ENCODE measurements at places on chromosomes 13 and 19.

DNA sequence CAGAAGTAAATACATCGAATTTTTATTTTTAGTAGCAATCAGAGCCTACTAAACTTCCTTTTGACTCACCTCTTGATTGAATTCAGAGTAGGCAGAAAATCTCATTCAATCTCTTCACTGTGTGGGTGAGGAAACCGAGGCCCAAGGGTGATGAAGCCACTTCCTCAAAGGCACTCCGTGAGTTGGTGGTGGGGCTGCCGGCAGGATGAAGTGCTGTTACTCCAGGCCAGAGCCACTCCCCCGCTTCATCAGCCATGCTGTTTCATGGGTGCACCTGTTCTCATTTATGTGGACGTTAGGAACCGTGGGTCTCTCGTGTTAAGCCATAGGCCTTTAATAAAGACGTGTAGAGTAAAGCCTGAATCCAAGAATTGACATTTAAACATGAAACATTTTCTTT lies 13.2 kb downstream of the ING1 start:
- no peak for DNase-seq

GRCh38 chr13:41054212-41054877 lies 7.0 kb upstream of the WBP4 start:
- DNase-seq = no peak

DNA sequence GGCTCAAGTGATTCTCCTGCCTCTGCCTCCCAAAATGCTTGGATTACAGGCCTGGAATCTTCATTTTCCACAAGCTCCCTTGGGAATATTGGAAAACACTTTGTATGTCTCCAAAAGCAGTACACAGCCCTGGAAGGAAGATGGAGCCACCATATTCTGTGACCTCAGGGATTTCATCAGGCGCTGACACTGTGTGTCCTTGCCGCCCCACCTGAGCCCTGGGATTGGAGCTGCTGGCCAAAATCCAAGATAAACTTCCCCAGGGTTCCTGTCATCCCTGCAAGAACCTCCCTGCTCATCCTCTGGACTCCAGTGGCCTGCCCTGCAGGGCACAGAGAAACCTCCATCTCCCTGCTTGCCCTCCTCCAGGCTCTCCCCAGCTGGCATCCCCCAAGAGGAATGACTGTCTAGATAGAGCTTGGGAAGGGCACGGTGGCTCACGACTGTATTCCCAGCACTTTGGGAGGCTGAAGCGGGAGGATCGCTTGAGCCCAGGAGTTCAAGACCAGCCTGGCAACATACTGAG lies 1.3 kb upstream of the GNG7 start:
- no peak for DNase-seq

DNA sequence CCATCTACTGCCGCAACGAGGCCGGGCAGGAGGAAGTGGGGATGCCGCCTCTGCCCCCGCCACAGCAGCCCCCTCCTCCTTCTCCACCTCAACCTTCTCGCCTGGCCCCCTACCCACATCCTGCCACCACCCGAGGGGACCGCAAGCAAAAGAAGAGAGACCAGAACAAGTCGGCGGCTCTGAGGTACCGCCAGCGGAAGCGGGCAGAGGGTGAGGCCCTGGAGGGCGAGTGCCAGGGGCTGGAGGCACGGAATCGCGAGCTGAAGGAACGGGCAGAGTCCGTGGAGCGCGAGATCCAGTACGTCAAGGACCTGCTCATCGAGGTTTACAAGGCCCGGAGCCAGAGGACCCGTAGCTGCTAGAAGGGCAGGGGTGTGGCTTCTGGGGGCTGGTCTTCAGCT lies 3.4 kb upstream of the NUP62 start:
- DNase-seq = no peak

DNA sequence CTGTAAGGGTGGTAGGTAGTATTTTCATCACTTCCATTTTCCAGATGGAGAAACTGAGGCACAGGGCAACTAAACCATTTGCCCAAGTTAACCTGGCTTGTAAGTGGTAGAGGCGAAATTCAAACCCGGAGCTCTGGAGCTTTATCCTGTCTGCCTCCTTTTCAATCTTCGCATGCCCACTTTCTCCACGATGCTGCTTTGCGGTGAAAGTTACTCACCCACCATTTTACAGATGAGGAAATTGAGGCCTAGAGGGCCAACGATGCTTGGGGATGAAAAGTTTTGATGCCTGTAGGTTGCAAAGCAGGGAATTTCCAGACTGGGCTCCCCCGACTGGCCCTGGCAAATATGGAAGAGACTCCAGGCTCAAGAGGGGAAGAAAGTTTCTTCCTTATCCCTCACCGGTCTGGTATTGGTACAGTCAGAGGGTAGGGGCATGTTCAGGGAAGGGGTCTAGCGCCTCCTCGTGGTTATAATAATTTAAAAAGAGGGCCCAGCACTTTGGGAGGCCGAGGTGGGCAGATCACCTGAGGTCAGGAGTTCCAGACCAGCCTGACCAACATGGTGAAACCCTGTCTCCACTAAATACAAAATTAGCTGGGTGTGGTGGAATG lies 1.9 kb upstream of the SH2D3A start:
- no peak for DNase-seq

- DNase-seq = no peak
Measured at GRCh38 chr13:46963904-46964303, 67.1 kb upstream of the HTR2A start.

DNA sequence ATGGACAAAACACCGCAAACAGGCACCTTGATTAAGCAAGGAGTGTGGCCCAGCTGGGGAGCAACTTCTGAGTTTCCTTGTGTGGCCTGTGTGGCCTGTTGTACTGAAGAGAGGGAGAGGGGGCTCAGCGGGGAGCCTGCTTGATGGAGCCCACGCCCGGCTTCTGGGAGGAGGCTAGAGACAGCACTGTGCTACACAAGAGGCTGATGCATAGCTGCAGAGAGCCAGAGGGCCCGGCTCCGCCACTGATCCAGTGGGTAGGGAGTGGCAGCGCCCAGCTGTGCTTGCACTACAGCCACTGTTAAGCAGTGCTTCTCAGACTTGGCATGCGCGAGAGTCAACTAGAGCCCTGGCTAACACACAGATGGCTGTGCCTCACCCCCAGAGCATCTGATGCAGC lies 19.0 kb downstream of the LYL1 start:
- DNase-seq = no peak

DNA sequence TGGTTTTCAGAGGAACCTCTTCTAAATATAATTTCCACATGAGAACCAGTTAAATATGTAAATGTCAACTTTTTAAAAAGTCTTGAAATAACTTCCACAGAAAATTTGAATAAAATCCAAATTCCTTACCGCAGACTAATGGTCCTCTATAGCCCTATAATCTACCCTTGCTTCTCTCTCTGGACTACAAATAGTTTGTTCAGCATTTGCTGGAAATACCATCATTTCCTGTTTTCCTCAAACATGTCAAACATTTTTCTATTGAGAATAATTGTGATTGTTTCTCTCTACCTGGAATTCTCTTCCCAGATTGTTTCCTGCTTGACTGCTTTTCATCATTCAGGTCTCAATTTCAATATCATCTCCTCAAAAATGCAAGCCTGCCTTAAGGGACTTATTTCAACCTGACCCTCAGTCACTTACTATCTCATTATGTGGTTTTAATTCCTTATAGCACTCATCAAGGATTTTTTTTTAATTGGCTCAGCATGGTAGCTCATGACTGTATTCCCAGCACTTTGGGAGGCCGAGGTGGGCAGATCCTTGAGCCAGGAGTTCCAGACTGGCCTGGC lies 898.9 kb upstream of the MIR17HG start:
- DNase-seq = no peak

GRCh38 chr13:48096670-48097069 lies 1.8 kb upstream of the MED4 start:
- no peak for DNase-seq

- DNase-seq = no peak
Measured at GRCh38 chr13:61146571-61146970, 269.1 kb downstream of the PCDH20 start.

DNA sequence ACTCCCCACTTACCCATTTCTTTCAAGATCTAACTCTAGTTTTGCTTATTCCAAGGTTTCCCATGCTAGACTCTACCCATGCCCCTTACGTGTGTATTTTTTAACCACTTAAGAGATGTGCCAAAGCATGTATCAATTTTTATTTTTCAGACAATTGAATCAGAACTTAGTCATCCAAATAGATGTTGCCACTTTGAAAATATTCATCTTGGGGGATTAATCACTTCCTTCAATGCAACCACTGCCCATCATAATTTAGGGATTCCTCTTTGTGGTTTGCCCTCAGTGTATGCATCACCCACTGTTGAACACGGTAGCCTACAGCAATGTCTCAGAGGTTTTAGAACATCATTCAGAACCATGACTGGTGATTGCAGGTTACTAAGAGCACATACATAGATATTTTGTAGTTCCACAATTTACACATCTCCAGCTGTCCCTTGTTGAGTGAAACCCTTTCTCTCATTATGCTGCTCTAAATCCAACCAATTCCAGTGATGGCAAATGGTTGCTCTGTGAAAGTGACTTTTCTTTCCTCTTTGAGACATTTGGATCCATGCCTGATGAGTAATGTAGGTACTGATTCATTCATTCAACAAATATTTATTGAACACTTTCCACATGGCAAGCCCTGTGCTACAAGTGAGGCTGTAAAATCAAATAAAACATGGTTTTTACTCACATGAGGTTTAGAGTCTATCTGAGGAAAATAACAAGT lies 60.6 kb upstream of the SERP2 start:
- no peak for DNase-seq

GRCh38 chr19:19276386-19276785 lies 3.3 kb upstream of the TM6SF2 start:
- DNase-seq = no peak

- DNase-seq = no peak
Measured at GRCh38 chr13:65133094-65133493, 2097.0 kb downstream of the PCDH9 start.

DNA sequence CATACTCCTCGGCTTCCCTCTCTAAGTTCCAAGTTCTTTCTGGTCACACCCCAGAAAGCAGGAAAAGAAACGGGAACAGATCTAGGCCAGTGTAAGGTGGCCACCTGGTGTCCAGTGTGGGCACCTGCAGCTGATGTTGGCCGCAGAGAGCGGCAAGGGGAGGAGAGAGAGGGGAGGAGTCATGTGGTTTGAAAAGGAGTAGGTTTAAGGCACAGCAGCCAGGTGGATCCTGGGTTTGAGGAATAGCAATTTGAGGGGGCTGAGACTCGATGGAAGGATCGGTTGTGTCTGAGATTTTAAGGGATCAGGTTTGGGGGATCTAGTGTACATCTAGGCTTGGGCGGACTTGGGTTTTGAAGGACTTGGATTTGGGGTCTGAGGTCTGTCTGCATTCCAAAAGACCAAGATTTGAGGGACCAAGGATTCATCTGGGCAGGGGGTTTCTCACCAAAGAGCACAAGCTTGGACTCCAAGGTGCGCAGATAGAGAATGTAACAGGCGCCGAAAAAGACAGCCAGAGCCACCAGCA lies 1.2 kb downstream of the RABAC1 start:
- no peak for DNase-seq

- DNase-seq = no peak
Measured at GRCh38 chr13:99289674-99290337, 17.4 kb downstream of the GPR183 start.

GRCh38 chr13:84925443-84925842 lies 873.8 kb downstream of the SLITRK6 start:
- no peak for DNase-seq

- no peak for DNase-seq
Measured at GRCh38 chr13:106230450-106230849, 305.0 kb downstream of the EFNB2 start.

- DNase-seq = no peak
Measured at GRCh38 chr13:52737451-52737850, 2.2 kb downstream of the CNMD start.

DNA sequence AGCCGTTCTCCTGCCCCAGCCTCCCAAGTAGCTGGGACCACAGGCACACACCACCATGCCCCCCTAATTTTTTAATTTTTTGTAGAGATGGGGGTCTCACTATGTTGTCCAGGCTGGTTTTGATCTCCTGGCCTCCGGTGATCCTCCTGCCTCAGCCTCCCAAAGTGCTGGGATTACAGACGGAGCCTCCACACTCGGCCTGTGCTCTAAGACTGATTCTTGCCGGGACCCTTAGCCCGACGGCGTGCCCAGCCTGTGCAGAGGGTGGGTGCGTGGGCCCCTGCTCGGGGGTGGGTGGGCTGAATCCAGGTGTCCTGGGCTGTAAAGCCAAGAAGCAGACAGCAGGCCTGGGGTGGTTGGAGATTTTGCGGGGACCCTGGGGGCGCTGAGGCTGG lies 64.3 kb downstream of the GADD45B start:
- DNase-seq = no peak

DNA sequence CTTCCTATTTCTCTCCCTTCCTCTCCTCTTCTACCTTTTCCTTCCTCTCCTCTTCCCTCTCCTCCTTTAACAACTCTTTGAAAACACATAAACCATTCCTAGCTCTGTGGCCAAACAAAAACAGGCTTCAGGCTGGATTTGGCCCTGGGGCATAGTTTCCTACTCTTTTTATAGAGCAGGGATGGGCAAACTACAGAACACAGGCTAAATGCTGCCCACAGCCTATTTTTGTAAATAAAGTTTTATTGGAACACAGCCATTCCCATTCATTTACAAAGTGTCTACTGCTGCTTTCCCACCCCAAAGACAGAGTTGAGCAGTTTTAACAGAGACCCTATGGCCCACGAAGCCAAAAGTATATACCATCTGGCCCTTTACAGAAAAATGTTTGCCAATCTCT lies 35.4 kb downstream of the LHFPL6 start:
- DNase-seq = no peak

- no peak for DNase-seq
Measured at GRCh38 chr13:46359714-46360113, 27.3 kb downstream of the RUBCNL start.

DNA sequence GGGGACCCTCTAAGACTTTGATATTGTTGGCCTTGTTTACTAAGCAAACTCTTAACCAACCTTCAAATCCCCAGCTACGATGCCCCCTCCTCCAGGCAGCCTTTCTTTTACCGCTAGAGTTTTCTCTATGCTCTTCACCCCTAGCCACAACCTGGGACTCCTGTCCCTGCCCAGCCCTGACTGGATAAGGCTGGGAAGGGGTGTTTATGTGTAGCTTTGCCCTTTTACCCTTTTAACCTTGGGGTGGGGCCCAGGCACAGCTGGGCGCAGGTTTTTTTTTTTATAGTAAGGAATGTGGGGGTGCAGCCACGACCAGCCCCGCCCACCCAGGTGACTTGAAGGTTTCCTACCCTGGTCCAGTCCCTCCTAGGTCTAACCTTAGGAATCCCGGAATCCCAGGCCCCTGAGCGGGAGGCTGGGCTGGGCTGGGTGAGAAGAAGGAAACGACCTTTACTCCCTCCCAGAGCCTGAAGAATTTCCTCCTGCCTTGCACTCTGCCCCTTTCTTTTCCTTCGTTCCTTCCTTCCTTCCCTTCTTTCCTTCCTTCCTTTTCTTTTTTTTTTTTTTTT lies 12.2 kb downstream of the TJP3 start:
- no peak for DNase-seq

DNA sequence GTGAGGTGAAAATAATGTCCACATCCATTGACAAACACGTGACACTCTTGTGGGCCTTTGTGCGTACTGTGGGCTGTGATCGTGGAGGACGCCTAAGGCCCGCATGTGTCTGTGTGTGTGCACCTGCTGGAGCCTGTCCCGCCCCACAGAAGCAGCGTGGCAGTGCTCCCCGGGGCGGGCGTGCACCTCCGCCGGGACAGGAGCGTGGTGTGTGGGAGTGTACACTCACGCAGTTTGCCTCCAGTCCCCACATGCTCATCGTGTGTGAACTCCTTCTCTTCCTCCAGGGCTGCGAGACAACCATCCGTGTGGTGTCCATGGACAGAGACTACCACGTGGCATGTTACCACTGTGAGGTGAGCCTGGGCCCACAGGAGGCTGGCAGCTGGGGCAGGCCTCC lies 13.9 kb downstream of the WTIP start:
- no peak for DNase-seq
